CD4-positive, alpha-beta T cell treated with Interleukin-17A for 1 hour (primary cell): ENCODE measurements at places on chromosomes 3 and 15.
A peak's percentile ranks its signal among the peaks of the same experiment; 100 is the strongest.

- no peak for DNase-seq
Measured at GRCh38 chr3:121075191-121075590, 167.2 kb downstream of the STXBP5L start.

GRCh38 chr15:75143738-75144334, 57.8 kb upstream of the C15orf39 start:
- DNase-seq, result no peak

DNA sequence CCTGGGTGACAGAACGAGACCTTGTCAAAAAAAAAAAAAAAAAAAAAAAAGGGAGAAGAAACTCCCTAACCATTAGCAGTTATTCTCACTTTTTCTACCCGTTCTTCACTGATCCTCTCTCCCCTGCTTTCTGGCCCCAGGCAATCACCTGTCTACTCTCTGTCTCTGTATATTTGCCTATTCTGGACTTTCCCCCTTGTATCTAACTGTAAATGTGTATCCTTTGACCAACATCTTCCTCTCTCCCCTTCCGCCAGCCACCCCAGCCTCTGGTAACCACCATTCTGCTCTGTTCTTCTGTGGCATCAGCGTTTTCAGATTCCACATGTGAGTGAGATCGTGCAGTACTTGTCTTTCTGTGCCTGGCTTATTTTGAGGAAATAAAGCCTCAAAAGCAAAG, 6.9 kb downstream of the CYFIP1 start:
- no peak for DNase-seq

- no peak for DNase-seq
Measured at GRCh38 chr3:114623420-114624046, 329.7 kb downstream of the TIGIT start.

- no peak for DNase-seq
Measured at GRCh38 chr3:35602395-35602936, 36.9 kb upstream of the ARPP21 start.

DNA sequence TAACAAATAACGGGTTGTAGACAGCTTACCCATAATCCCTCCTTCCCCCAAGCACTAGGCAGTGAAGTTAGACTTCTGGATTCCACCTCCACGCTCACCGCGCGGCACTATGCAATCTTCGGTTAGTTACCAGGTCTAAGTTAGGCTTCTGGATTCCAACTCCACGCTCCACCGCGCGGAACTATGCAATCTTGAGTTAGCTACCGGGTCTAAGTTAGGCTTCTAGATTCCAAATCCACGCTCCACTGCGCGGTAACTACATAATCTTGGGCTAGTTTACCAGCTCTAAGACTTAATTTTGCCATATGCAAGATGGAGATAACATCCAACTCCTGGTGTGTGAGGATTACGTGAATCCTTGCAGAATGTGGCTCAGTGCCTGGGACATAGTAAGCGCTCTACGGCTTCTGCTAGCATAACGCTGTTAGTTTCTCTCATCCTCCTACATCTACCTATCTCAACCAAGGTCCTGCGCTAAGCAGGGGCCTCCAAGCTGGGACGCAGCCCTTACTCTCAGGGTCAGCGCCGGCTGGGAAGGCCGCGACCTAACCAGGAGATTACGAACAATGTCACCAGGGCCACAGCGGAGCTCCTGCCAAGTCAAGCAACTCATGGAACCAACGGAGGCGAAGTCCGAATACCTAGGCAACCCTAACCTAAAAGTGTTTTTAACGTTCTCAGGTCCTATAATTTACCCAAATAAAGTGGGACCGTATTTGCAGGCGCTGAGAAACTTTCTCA, 497 bp upstream of the RPLP1 start:
- peak; percentile 29 for DNase-seq

GRCh38 chr15:84761607-84762131, 13.3 kb downstream of the ZNF592 start:
- DNase-seq, result peak; percentile 10

DNA sequence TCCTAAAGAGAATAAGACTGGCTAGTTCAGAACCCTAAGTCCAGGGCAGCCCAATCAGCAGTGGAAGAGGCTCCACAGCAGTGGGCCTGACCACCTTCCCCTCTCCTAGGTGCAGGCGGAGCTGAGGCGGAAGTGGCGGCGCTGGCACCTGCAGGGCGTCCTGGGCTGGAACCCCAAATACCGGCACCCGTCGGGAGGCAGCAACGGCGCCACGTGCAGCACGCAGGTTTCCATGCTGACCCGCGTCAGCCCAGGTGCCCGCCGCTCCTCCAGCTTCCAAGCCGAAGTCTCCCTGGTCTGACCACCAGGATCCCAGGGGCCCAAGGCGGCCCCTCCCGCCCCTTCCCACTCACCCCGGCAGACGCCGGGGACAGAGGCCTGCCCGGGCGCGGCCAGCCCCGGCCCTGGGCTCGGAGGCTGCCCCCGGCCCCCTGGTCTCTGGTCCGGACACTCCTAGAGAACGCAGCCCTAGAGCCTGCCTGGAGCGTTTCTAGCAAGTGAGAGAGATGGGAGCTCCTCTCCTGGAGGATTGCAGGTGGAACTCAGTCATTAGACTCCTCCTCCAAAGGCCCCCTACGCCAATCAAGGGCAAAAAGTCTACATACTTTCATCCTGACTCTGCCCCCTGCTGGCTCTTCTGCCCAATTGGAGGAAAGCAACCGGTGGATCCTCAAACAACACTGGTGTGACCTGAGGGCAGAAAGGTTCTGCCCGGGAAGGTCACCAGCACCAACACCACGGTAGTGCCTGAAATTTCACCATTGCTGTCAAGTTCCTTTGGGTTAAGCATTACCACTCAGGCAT, 33.7 kb downstream of the VIPR1 start:
- peak; percentile 64 for DNase-seq

- no peak for DNase-seq
Measured at GRCh38 chr3:64174328-64174727, 50.9 kb downstream of the PRICKLE2 start.

DNA sequence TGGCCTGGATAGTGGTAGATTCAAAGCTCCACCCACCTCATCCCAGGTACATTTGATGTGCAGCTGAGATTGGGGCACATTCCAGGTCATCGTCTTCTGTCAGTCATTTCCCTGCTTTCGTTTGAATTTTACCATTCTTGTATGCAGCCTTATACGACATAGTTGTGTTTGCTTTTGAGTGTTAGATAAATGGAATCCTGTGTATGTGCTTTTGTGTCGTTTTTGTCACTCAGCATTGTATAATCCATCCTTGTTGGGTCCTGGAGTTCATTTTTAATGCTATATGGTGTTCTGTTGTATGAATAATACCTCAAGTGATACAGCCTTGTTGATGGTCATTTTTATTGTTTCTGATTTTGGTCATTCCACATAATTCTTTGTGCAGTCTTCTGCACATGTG, 7.3 kb downstream of the RCCD1 start:
- DNase-seq, result no peak

DNA sequence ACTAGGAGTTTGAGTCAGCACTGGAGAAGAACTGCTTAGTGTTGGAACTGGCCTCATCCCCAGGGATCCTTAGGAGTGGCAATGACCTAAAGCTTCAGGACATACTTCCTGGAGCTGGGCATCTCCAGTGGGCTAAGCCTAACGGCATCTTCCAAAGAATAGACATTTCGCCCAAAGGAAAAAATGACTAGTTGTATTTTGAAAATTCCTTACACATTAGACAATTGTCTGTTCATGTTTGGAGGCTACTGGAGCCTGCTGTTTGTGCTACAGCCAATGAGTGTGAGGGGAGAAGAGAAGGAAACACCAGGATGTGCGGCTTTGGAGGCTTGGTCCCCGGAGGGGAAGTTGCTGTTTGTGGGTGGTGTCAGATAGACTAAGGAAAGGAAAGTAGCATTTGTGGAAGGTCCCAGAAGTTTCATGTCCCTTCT, 77.6 kb downstream of the POLR2M start:
- no peak for DNase-seq

DNA sequence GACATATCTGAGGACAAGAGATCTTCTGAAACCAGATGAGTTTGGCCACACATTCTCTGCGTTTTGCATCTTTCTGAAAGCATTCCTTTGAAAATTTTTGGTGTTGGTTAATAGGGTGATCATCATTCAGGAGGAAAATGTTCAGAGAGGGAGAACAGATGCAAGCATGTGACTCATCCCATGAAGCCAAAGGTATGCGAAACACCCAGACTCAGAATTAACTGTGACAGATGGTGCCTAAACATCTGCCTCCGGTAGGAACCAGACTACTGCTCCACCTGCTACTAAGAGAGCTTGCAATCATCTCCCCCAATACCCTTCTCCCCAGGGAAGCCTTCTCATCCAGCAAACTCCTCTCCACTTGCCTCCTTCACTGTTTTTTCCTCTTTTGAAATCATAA, 46.2 kb downstream of the TRIM69 start:
- no peak for DNase-seq

- no peak for DNase-seq
Measured at GRCh38 chr15:100692671-100693070, 90.3 kb downstream of the ASB7 start.

GRCh38 chr3:21310891-21311290, 440.1 kb downstream of the ZNF385D start:
- DNase-seq, result no peak

GRCh38 chr15:58038426-58039078, 27.0 kb downstream of the ALDH1A2 start:
- no peak for DNase-seq
